ENCODE measurements at places on chromosomes 5 and 9.

GRCh38 chr5:140588311-140589070 is 23.9 kb downstream of the SLC35A4 start:
- DNase-seq = no peak

- DNase-seq = no peak
Observed at GRCh38 chr9:122922713-122923112, 8.6 kb downstream of the ZBTB26 start.

DNA sequence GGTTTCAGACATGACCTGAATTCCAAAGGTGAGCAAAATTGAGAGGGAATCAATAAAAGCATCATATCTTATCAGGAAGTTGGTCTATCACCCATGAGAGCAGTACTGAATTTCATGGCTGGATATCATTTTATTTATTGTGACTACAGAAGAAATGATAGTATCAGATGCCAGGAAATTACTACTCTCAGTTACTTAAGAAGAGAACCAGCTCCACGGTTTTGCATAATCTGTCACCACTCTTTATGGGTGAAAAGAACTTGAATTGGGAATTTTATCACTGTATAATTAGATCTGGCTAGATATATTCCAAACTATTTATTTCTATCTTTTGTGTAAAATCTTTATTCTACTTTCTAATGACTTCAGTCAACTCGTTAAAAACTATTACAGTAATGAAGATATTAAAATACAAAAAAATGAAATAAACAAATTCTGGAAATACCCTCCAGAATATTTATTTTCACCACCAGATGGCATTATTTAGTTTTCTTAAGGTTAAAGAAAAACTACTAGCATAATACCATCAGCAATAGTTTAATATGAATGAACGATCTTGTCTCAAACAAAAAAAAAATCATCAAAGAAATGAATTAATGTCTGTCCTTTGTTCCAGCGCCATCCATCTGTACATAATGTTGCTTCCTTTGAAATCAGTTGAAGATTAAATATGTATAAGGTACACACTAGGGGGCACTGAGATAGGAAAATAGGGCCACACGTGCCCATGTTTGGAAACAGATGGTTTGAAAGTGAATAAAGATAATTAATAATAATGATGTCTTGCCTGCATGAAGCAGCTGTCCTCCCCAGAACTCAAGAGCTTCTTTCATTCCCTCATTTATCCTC is 84.7 kb upstream of the SLCO6A1 start:
- DNase-seq = no peak

DNA sequence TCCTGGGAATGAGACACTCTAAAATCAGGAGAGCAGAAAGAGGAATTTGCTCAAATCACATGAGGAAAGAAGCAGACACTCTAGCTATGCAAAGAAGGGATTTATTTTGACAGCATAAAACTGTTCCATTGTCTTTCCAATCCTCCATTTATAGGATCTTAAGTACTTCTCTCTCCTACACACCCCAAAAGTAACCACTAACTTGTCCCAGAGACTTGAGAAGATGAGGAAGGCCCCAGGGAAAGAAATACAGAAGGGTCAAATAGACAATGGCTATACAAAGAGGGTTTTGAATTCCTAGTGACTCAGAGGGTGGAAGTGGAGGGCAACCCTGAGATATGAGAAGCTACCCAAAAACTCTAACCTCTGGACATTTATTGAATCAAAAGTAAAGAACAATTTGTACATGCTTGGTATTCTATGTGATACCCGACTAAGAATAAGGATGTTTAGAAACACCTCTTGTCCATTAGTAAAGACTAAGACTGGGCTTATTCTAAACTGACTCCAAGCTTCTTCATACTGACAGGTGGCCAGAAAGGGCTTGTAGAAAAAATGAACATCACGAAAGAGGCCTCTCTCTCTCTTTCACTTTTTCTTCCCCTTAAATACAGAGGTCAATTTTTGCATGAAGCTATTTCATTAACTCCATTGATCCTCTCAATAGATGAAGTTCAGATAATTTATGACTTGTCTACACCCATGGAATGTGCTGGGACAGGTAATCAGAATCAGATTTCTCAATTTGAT is 20.6 kb downstream of the DMAC1 start:
- DNase-seq = no peak

DNA sequence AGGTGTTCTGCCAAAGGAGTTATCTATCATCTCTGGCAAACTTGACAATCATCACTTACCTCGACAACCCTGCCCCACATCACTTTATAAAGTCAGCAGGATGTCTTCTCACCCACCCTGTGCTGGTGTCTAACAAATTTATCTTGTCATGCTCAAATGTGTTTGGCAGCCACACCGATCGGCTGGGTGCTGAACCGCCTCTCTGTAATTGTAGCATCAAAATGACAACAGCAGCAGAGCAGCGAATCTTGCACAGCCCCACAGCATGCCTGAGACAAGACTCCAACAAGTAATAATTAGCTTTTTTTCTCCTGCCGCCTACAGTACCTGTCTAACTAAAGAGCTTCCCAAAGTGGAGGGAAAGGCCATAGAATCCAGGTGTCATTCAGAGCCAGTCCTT is 176.2 kb downstream of the NR3C1 start:
- DNase-seq = no peak

DNA sequence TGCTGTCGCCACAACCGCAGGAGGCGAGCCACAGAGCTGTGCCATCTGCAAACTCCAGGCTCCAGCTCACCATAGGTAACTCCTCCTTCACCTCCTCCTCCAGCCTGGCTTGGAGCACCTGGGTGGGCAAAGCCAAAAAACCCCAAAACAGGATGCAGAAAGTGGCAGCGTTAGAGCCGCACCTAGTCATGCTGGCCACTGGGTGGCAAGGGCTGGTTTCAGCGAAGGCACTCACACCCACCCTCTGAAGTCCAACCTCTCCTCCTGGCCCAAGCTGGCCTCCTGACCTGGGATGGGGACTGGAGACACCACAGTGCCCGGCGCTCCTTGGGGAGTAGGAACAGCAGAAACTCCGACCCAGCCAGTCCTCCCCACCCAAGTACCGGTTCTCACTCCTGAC is 28.7 kb upstream of the ZNF354B start:
- no peak for DNase-seq

GRCh38 chr5:64654561-64654938 is 35.8 kb upstream of the SHISAL2B start:
- DNase-seq = no peak

DNA sequence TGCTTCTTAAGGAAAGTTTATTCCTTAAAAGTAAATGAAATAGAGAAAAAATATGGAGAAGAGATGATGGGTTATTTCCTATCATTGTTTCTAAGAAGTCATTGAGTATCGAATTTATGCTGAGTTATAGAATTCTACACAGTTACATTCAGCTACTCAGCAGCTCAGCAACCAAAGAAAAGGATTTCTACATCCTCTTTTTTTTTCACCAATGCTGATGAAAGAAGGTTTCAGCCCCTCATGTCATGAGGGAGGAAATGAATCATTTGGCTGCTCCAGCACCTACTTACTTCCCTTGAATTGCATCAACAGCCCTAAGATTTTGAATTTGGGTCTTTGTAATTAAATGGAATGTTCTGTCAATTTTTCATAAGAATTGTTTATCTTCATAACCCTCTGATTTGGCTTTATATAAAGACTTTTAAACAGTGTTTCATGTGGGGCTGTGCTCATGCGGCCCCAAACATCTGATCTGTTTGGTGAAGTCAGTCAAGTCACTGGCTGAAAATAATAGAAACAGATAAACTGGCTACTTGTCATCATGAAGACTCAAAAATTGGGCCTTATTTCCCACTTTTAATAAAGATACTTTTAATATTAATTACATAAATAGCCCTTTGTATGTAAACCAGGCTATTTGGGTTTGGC is 18.5 kb upstream of the SNX2 start:
- DNase-seq = no peak

DNA sequence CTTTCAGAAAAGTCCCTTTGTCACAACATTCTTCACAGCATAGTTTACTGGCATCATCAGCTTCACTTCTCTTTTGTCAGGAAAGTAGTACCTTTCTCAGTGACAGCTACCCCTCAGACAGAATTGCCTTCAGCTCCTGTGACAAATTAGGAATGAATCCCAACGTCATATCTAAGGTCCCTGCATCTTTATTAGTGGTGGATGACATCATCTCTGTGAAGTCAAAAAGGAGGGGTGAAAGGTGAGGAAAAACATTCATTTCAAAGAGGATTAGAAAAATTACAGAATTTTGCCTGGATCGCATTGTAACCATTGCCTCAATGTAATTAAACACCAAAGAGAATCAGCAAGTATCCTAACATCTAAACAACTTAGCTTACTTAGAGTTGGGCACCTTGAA is 7.9 kb upstream of the INSL6 start:
- no peak for DNase-seq

- no peak for DNase-seq
Observed at GRCh38 chr9:127999461-127999860, 18.7 kb upstream of the EEIG1 start.

DNA sequence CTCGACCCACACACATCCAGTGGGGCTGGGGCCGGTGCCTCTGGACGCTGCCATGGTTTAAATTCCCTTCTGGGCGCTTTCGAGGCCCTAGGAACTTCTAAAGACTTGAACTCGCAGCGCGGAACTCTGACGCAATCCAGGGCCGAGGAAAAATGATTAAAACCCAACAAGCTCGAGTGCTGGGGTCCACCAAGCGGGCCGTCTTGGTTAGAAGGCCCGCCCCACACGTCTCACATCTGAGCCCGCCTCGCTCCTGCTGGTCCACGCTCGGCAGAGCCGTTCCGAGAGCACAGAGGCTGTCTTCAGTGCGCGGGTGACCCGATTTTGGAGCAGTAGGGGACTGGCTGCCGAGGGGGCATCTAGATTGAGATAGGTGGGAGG is 1.5 kb downstream of the CRHBP start:
- DNase-seq = no peak

- no peak for DNase-seq
Observed at GRCh38 chr9:135941288-135941995, 19.7 kb downstream of the UBAC1 start.

DNA sequence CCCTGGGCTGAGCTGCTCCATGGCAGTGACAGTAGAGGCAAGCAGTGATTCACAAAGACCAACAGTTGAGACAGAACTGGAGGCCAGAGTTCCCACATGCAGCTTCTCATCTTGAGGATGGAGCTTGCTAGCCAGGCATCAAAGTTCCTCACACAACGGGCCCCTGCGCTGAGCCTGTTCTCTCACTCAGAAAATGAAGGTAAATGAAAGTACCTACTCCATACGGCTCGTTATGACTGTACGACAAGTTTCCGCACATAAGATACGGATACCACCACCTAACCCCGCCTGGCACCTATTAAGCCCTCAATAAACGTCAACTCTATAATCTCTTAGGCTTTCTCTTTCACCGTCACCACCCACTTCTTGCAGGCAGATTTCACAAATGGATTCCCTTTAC is 12.9 kb downstream of the NOL6 start:
- no peak for DNase-seq

GRCh38 chr9:75432888-75433287 is 344.6 kb downstream of the OSTF1 start:
- no peak for DNase-seq

GRCh38 chr5:17076272-17076671 is 140.2 kb upstream of the MYO10 start:
- no peak for DNase-seq

- DNase-seq = no peak
Observed at GRCh38 chr9:529731-530130, 311.8 kb upstream of the DMRT1 start.

- no peak for DNase-seq
Observed at GRCh38 chr5:567664-568060, 43.4 kb upstream of the SLC9A3 start.

- DNase-seq = no peak
Observed at GRCh38 chr9:109817846-109818472, 38.0 kb downstream of the PALM2AKAP2 start.

DNA sequence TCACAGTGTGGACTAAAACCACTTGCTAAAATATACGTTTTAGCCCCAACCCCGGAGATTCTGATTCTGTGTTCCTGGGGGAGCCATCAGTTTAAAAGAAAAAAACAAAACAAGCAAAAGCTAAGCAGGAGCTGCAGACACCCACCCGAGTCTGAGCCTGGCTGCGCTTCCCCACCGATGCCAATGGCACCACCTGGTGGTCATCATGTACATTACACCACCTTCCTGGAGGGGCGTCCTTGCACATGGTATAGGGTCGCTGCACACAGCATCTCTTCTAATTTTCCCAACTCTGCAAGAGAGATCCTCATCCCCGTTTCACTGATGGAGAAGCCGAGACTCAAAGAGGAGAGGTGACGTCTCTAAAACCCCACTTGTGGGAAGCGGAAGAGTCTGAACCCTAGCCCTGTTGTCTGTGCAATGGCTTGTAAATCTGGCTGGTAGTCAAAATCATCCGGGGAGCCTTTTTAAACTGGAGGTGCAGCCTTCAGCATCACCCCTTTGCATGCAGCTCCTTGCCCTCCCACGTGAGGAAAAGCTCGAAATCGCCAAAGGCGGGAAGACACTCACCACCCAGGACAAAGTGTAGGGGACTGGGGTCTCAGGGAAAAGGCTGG is 23.1 kb upstream of the CNOT6 start:
- DNase-seq = peak; percentile 25

DNA sequence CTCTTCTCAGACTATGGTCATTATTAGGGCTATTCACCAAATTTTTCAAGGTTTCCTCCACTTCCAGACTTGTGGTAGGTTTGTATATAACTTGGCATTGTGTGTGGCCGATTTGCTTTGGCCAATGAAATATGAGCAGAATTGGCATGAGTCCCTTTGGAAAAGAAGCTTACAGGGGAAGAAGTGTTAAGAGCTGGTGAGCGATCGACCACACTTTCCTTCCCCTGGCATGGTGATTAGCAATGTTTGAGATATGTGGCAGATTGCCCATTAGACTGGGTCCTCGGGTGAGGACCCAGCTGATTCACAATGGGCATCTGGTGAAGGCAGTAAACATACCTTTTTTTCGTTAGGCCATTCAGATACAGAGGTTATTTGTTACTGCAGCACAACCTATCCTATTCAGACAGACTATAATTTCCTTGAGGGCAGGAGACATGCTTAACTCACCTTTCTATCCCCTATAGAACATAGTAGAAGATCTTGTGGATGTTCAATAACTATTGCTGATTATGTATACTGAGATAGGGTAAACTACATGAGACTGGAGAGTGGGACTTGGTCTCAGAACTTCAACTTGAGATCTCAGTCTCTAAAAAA is 62.8 kb upstream of the KLF9 start:
- no peak for DNase-seq
